ENCODE measurements at places on chromosomes 6 and 20.

- no peak for DNase-seq
Measured at GRCh38 chr20:55678126-55678525, 327.2 kb downstream of the CBLN4 start.

DNA sequence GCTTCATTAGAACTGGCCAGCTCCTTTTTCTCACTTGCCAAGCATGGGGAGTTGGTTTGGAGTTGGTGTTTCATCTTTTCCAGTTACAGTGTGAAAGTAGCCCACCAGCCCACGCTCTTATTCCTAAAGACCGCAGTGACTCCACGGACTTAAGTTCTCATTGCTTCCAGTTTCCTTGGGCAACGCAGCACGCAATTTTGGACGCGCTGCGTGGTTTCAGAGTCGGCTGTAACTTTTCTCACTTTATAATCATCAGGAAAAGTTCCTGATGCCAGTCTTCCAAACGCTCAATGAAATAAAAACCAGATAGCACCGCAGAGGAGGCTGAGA is 381 bp upstream of the PEX7 start:
- peak; percentile 40 for DNase-seq

GRCh38 chr6:109690737-109691621 is at the start of the genes AK9 and FIG4:
Gene AK9 (minus strand): TSS chr6:109691202. CDS start chr6:109675745, 15,457 bp downstream.
Gene FIG4 (plus strand): TSS chr6:109691296. CDS start chr6:109691436, 140 bp downstream.
- peak; percentile 89 for DNase-seq

DNA sequence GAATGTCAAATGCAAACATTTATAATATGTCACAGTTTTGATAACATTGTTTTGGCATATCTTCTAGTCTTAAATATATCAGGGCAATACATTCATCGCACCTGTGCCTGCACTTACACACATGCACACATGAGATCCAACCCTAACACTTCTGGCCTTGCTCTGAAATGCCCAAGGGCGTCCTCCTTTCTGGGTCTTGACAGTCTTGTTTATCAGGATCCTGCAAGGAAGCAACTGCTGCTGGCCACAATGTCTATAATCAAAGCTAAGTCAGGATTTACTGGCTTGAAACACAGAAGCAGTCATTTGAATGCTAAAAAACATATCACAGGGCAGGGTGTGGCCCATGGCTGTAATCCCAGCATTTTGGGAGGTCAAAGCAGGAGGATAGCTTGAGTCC is 32.9 kb upstream of the FAM50B start:
- DNase-seq, result no peak

DNA sequence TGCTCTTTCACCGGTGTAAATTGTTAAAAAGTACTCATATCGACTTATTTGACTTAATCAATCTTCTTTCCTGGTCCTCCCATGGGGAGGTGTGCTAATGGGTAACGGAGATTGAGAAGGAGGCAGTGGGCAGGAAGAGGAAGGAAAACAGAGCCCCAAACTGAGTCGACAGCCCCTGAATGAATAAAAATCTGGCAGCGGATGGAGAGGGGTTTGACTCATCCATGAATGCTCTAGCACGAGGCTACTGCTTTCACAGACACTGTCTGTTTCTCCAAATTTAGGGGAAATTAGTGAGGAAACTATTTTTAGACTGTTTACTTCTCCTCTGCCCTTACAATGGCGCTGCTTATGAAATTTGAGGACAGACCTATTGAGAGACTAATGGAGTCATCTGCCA is 142.2 kb upstream of the ATXN1 start:
- no peak for DNase-seq

DNA sequence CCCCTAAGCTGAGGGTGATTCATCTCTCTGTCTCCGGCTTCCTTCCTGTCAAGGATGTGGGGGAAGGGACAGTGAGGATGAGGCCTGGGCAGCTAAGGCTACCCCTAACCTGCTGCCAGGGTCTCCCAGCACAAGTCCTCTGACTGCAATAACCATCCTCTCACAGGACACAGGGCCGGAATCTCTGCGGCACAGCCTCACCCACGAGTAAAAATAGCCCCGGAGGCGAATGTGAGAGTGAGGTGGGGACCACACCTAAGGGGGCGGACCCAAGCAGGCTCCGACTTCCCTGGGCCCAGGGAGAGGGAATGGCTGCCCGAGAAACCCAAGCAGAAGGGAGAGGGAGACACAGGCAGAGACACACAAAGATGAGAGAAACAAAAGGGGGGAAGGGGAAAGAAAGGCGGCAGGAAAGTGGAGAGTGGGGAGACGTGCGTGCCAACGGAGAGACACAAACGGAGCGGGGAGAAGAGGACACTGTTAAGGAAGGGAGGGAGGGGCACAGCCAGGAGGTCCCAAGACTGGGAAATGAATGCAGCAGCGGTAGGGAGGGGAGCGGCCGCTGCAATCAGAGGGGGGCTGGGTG is 1.4 kb downstream of the CLIC1 start:
- no peak for DNase-seq

DNA sequence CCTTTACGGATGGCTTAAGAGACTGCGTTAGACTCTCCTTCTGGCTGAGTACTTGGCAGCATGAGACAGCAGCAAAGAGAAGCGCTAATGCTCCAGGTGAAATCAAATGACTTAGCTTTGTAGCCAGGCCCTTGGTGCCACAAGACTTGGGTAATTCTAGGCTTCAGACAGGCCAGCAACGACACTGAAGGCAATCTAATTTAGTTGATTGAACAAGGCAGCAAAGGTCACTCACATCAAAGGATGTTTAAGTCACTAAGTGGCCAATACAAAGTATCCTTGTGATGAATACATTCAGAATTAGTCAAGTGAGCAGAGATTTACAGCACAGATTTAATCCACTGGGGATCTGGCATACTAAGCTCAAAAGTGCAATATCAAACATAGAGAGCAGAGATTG is 113.2 kb downstream of the FAM83B start:
- DNase-seq, result no peak

DNA sequence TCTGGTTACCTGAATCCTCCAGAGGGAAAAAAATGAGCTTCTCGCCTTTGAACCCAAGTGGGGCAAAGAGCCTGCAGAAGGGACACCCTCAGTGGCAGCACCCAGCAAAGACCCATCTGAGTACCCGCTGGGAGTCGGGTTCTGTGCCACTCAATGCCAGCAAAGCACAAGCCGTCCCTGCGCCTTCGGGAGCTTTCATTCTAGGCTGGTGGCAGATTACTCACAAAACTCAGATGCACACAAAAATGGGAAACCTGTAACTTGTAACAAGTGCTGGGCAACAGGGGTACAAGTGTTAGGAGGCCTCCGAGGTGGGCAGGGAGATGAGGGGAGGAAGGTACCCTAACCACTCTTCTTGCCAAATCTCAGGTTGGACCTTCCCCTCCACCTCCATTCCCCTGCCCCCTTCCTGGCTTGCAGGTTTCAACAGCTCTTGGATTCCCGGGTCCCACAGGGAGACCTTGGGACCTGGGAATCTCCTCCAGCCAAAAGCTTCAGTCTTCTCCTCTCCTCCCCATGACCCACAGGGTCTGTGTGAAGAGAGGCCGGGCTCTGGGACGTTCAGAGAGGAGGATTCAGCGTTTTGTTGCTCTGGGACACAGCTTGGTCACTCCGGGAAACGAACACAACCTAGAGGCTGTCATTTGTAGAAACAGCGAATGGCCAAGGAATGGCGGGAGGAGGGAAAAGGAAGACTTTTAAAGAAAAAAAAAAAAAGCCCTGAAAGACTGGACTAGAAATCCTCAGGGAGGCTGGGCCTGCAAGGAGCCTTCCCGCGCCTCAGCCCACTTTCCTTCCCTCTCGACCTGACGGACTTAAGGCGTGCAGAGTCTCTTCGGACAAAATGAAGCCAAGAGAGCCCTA is 1.2 kb upstream of the PARD6B start:
- DNase-seq, result no peak

- no peak for DNase-seq
Measured at GRCh38 chr20:23915844-23916243, 36.3 kb upstream of the CST5 start.

- no peak for DNase-seq
Measured at GRCh38 chr6:138590796-138591709, 91.8 kb upstream of the NHSL1 start.

GRCh38 chr6:89975991-89976693 is 81.9 kb downstream of the GJA10 start:
- no peak for DNase-seq

DNA sequence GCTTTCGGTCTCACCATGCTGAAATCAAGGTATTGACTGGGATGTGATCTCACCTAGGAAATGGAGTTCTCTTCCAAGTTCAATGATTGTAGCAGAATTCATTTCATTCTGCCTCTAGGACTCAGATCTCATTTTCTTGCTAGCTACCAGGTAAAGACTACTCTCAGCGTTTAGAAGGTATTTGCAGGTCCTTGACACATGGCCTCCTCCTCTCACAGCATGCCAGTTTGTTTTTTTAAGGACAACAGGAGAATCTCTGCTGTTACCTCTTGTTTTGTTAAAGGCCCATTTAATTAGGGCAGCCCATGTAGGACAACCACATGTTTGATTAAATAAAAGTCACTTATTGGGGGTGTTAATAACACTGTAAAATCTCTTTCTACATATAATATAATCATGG is 757.8 kb downstream of the EYS start:
- DNase-seq, result no peak

- no peak for DNase-seq
Measured at GRCh38 chr6:37985355-37985754, 165.8 kb downstream of the ZFAND3 start.

GRCh38 chr6:131640100-131640499 is 3.0 kb downstream of the ENPP3 start:
- DNase-seq, result no peak

DNA sequence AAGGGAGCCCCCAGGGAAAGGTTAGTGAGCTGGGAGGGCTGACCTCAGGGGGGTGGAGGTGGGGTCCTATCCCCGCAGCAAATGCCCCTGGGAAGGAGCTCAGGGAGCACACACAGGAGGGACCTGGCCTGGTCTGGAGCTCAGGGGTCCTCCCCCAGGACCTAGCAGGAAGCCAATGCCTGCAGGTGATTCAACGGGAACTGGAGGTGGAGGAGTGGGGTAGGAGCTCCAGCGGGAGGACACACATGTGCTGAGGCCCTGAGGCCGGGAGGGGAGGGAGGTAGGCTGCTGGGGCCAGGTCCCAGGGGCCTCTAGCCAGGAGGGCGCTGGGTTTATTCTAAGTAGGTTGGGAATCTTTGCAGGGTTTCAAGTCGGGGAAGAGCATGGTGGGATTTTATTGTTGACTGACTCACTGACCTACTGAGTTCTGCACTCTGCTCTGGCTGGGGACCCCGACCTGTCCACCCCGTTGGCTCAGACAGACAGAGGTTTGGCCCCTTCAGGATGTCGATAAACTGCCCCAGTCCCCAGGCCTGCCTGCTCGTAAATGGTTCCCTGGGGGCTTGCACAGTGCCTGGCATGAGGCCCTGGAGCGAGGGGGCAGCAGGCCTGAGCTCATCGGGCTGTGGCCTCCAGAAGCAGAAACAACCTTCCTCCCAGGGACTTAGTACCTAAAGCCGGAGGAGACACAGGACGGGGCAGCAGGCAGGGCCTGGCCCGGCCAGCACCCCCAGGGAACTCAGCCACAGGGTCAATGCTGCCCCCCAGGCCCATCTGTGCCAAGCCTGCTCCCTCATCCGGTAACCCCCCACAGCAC is 62.3 kb downstream of the RIPOR3 start:
- no peak for DNase-seq

GRCh38 chr20:12053353-12053752 is 135.7 kb downstream of the BTBD3 start:
- DNase-seq, result no peak

Measured in right renal pelvis (tissue), 4 donors.